Thyroid gland (tissue), 4 donors: ENCODE measurements at places on chromosomes 3 and 15. TPM values are rescaled to one million over a fixed set of nuclear protein-coding genes. Genes with fewer than 3 reads are reported as not detected.

DNA sequence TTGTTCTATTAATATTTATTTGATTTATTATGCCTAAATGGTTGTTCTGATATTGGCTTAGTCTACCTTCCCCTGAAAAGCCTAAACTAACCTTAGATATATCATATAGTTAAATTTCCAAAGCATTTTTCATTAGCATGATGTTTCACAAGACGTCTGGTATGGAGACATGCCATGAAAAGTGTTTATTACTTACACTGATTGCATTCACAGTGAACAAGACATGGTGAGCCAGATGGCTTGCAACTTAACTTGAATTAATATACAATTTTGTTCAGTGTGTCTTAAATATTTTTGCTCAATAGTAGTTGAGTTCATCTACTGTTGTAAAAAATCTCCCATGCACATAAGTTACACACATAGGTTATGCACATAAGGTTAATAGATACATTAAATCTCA, 758.4 kb downstream of the NSUN3 start:
- H3K36me3 ChIP-seq = no peaks in the 10 kb centered on the region
- H3K27me3 ChIP-seq = no peaks in the 10 kb centered on the region
- H3K27ac ChIP-seq = no peak overlapping the region
- H3K4me1 ChIP-seq = no peaks in the 10 kb centered on the region

DNA sequence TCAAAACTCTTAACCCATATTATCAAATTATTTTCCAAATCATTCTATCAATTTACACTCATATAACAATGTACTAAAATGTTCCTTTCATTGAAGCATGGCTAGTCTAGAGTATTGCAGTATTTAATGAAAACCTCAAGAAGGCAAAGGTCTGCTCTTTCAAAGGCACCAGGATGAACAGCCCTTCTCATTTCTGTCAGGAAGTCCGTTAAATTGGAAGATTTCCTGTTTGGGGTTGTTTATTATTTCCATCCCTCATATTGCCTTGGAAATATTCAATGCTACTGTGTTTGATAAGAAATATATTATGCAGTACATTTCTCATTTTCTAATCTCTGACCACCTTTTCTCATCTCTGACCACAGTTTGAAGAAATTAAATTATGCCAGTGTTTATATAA, 25.1 kb downstream of the ACKR4 start:
- H3K4me3 ChIP-seq = no peak overlapping the region
- H3K4me1 ChIP-seq = peaks cover 9% of the 10 kb centered on the region
- no peaks in the 10 kb centered on the region for H3K27me3 ChIP-seq
- no peak for DNase-seq
- H3K36me3 ChIP-seq = no peaks in the 10 kb centered on the region

DNA sequence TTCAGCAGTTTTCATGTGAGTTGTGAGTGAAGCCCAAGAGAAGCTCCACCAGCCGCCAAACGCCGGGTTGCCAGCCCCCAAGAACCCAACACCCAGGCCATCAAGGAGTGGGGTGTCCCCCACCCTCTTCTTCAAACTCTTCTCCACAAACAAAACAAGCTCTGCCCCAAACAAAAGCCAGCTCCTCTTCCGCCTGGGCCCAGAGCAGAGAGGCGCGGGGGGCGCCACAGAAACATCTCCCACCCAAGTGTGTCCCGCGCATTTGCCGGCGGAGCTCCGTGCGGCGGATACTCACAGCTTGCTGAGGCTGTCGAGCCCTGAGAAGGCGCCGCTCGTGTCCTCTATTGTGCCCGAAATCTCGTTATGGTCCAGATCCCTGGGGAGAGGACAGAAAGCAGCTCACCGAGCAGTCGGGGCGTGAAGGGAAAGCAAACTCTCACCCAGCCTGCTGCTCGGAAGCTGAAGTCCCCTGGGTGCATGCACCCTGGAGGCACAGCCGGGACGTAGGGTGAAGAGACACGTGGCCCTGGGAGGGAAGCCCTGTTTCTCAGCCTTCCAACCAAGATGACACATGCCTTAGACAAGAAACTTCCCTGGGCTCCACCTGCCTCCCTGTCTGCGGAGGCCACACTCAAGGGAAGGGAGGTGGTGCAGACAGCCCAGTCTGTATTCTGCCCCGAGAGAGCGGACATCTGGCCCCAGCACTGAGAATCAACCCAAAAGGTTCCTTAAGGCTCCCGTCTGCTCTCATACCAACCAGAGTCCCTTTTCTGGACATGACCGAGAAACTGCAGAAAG, 95.7 kb downstream of the LRIG1 start:
- no peak overlapping the region for H3K4me3 ChIP-seq
- no peak for DNase-seq
- H3K27ac ChIP-seq = no peak overlapping the region

GRCh38 chr15:70936326-70936725, 43.7 kb downstream of the LRRC49 start:
- DNase-seq = peak; percentile 40
- no peaks in the 10 kb centered on the region for H3K36me3 ChIP-seq
- H3K27me3 ChIP-seq = no peaks in the 10 kb centered on the region
- H3K4me1 ChIP-seq = no peaks in the 10 kb centered on the region
- no peak overlapping the region for H3K4me3 ChIP-seq

DNA sequence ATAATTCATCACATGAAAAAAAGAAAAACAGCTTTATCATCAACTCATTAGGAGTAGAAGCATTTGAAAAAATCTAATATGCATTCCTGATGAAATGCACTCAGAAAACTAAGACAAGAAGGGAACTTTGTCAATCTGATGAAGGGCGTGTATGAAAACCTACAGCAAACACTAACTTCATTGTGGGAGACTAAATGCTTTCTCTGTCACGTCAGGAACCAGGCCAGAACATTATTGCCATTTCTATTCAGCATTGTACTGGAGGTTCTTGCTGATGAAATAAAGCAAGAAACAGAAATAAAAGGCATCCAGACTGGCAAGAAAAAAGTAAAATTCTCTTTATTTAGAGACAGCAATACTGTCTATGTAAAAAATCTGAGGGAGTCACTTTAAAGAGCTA, 235.2 kb downstream of the GABRB3 start:
- H3K36me3 ChIP-seq = no peaks in the 10 kb centered on the region
- no peaks in the 10 kb centered on the region for H3K4me1 ChIP-seq
- DNase-seq = no peak
- H3K27me3 ChIP-seq = no peaks in the 10 kb centered on the region

- no peaks in the 10 kb centered on the region for H3K4me1 ChIP-seq
- H3K4me3 ChIP-seq = no peak overlapping the region
- peaks cover 46% of the 10 kb centered on the region for H3K36me3 ChIP-seq
These were observed 14.1 kb upstream of the STAB1 start for GRCh38 chr3:52480768-52481715.

DNA sequence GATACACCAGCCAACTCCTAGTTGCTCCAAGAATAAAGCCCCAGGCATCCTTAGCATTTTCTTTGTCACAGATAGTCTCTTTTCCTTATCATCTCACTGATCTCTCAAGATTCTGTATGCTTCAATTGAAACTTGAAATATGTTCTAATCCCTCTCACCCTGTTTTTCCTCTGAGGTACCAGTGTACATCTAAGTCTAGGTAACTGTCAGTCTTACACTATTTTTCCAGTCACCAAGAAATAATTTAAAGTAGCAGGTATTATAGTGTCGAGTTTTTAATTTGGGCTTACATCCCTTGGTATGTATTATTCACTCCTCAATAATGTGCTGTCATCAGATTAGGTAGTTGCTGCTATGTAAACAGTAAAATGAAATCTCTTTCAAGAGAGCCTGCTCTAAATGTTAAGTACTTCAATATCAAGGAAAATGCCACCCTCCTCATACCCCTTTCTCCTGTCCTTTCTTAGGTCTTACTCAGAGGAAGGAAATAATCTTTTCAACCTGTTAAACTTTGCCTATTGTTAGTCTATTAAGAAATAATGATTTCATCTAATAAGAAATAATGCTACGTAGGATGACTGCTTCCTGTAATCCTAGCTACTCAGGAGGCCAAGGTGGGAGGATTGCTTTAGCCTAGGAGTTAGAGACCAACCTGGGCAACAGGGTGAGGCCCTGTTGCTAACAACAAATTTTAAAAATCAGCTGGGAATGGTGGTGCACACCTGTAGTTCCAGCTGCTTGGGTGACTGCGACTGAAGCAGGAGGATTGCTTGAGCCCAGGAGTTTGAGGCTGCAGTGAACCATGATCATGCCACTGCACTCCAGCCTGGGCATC, 39.8 kb downstream of the TSC22D2 start:
- H3K27me3 ChIP-seq = no peaks in the 10 kb centered on the region
- no peaks in the 10 kb centered on the region for H3K36me3 ChIP-seq
- H3K27ac ChIP-seq = no peak overlapping the region
- H3K4me3 ChIP-seq = no peak overlapping the region
- DNase-seq = no peak
- H3K4me1 ChIP-seq = peaks cover 25% of the 10 kb centered on the region

The DPPA4 gene
- not detected for total RNA-seq

GRCh38 chr3:157063926-157064325, 96.0 kb downstream of the CCNL1 start:
- peak overlapping the region; percentile 58 for H3K27ac ChIP-seq
- peak; percentile 75 for DNase-seq
- no peaks in the 10 kb centered on the region for H3K27me3 ChIP-seq
- no peak overlapping the region for H3K4me3 ChIP-seq
- peaks cover 47% of the 10 kb centered on the region for H3K4me1 ChIP-seq

DNA sequence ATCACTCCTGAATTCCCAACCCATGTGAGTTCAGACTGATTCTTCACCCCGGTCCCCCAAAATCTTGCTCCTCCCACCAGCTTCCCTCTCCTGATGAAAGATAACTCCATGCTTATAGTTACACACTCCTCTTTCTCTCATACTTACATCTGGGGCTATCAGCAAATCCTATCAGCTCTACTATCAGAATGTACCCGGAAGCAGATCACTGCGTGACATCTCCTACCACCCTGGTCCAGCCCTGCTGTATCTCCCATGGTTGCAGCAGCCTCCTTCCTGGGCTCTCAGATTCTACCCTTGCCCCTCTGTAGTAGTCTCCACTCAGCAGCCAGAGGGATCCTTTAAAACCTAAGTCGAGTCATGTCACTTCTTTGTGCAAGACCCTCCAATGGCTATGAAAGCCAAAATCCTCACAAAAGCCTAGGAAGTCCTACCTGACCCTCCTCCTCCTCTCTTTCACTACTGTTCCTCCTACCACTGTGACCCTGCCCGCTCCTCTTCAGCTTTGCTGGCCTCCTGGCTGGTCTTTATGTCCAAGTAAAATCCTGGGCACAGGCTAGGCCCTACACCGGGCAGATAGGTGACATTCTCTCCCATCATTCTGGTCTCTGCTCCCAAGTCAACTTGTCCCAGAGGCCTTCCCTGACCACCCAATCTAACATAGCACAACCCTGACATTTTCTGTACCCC, 16.2 kb downstream of the XIRP1 start:
- no peak for DNase-seq
- H3K27me3 ChIP-seq = no peaks in the 10 kb centered on the region
- peak overlapping the region; percentile 96 for H3K27ac ChIP-seq
- peaks cover 19% of the 10 kb centered on the region for H3K4me1 ChIP-seq

The ARID3B gene
- 7.7 TPM for total RNA-seq

GRCh38 chr15:77839456-77839855, 206.7 kb upstream of the LINGO1 start:
- H3K27ac ChIP-seq = no peak overlapping the region
- H3K4me1 ChIP-seq = peaks cover 16% of the 10 kb centered on the region
- H3K4me3 ChIP-seq = no peak overlapping the region
- H3K36me3 ChIP-seq = no peaks in the 10 kb centered on the region
- no peaks in the 10 kb centered on the region for H3K27me3 ChIP-seq

GRCh38 chr3:113261626-113262303, 50.4 kb downstream of the BOC start:
- H3K27me3 ChIP-seq = no peaks in the 10 kb centered on the region
- H3K4me1 ChIP-seq = peaks cover 56% of the 10 kb centered on the region
- H3K4me3 ChIP-seq = no peak overlapping the region
- DNase-seq = peak; percentile 60
